Large intestine (tissue), 12 donors: ENCODE measurements at places on chromosomes 11 and 22.
A peak's percentile ranks its signal among the peaks of the same experiment; 100 is the strongest.

DNA sequence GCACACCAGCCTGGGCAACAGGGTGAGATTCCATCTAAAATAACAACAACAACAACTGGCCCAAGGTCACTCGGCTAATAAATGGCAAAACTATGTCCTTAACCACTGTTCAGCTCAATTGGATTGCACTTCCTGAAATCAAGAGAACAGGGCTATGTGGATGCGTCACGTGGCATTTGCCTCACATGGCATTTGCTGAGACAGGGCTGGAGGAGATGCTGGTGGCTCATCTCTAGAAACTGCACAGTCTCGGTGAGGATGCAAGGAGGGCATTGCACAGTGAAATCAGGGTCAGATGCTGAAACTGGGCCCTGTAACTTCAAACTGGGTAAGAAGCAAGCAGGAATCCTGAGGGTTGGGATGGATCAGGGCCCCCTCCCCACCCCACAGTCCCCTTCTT lies 171.9 kb downstream of the BUD13 start:
- no peak for DNase-seq

GRCh38 chr22:36355362-36355761 lies 32.4 kb downstream of the MYH9 start:
- DNase-seq: no peak

DNA sequence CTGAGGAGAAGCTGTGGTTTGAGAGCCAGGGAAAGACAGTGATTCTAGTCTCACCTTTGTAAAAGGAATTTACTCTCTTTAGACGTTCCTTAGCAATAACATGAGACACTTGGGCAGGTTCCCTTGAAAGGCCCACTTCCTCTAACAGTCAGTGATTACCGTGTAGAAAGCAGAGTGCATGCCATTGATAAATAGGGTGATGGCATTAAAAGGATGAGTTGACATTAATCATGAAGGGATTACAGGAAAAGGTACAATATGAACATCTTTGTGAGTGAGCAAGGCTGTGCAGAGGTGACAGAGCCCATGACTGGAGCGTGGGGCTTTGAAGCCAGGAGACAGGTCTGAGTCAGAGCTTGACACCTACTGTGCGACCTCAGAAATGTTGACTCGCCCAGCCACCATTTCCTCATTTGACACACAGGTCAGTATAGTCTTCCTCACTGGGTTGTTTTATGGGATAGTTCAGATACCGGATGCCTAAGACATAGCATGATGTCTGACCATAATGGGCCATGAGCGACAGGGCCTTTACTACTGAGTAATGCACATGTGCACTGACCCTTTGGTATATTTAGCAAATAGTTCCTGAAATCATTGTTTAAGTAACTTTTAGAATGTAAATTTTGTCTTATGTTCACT lies 341.7 kb upstream of the MTNR1B start:
- no peak for DNase-seq

DNA sequence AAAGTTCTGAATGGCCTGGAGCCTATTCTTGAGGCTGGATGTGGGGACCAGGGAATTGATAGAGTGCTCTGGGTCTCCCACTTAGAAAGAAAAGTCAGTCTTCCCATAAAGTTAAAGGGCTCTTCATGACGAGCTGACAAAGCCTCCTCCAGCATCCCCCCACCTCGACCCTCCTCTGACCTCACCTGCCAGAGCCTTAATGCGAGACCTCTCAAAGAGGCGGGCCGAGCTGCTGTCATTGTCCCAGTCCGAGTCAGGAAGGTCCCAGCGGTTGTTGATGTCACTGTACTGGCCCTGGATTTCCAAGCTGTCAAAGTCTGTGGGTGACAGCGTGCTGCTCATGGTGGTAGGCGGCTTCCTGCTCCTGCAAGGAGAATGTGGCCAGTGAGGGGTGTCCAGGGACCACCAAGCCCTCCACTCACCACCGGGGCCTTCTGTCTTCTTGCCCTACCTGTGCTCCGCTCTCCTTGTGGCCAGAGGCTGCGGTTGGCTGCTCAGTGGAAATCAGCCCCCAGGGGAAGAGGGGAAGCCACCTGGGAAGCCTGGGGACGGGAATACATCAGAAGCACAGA lies 8.0 kb downstream of the SPTBN2 start:
- no peak for DNase-seq

GRCh38 chr11:128394431-128395089 lies 192.8 kb downstream of the ETS1 start:
- DNase-seq: no peak

DNA sequence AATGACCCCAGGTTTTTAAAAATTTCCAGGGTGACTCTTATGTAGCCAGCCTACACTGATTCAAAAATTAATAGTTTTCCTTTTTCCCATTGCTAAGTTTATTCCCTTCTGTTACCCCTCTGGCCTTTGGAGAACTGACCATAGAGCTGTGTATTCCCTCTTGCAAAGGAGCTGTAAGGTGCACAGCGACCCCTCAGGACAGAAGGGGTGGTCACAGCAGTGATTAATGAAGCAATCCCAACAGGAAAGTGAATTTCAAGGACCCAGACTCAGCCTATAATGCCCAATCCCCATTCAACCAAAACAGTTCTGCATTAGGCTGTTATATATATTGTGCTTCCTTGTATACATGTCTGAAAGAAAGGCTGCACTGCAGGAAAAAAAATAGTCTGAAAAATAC lies 147.1 kb downstream of the WT1 start:
- DNase-seq: no peak

- peak; percentile 48 for DNase-seq
Measured at GRCh38 chr11:119743006-119743405, 14.0 kb upstream of the NECTIN1 start.

GRCh38 chr11:33214767-33215166 lies 42.4 kb upstream of the HIPK3 start:
- no peak for DNase-seq

DNA sequence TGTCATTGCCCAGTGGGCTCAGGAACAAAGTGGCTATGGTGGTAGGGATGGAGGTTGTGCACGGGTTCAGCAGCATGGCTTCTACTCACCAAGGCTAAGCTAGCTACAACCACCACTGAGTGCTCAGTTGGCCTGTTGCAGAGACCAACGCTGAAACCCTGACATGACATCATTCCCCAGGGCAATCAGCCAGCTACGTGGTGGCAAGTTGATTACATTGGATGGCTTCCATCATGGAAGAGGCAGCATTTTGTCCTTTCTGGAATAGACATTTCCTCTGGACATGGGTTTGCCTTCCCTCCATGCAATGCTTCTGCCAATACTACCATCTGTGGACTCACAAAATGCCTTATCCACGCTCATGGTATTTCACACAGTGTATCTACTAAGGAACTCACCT lies 634.3 kb downstream of the OPCML start:
- no peak for DNase-seq

- peak; percentile 64 for DNase-seq
Measured at GRCh38 chr22:43385770-43386641, 25.8 kb upstream of the MPPED1 start.

- no peak for DNase-seq
Measured at GRCh38 chr11:43573873-43574272, 106.7 kb upstream of the HSD17B12 start.

GRCh38 chr22:48738204-48738980 lies 1089.3 kb downstream of the BRD1 start:
- DNase-seq: no peak

GRCh38 chr22:42074132-42074811 lies at the start of gene PHETA2:
Gene PHETA2, plus strand, starts transcription at chr22:42074248. Its CDS starts 3,046 bp downstream, at chr22:42077294.
- no peak for DNase-seq

DNA sequence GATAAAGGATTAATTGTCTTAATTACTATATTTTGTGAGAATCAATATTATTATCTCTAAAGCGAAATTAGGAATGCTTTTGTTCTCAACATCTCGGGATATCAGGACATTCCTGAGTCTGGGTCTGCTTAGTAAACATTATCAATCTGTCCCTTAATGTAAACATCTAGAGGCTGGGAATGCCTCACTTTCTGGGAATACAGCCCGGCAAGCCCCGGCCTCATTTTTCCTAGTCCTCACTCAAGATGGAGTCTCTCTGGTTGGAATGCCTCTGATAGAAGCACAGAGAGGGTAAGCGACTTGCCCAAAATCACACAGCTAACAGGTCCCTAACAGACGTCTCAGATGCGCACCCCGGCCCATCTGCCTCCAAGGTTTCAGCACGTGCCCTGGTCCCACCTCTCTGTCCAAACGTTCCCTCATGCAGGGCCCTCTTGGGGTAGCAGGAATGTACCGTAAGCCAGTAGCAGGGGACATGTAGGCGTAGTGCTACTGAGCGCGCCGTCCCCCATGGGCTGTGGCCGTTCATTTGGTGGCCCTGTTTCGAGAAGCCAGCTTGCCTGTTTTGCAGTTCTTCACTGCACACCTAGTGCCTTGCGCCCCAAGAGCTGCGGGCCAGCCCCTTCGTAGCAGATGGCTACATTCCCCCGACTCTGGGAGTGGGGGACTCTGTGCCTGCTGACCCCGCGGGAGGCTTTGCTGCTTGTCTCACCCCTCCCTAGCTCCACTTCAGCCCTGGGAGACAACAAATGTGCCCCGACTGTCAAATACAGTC lies 62.2 kb upstream of the FADD start:
- peak; percentile 5 for DNase-seq

DNA sequence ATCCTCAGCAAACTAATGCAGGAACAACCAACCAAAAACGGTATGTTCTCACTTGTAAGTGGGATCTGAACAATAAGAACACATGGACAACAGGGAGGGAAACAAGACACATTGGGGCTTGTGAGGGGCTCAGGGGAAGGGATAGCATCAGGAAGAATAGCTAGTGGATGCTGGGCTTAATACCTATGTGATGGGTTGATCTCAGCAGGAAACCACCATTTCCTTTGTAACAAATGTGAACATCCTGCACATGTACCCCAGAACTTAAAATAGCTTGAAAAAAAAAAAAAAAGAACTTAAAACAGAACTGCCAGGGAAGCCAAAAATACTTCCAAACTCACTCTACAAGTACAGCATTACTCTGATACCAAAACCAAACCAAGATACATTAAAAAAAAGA lies 33.8 kb downstream of the CASP4 start:
- no peak for DNase-seq

DNA sequence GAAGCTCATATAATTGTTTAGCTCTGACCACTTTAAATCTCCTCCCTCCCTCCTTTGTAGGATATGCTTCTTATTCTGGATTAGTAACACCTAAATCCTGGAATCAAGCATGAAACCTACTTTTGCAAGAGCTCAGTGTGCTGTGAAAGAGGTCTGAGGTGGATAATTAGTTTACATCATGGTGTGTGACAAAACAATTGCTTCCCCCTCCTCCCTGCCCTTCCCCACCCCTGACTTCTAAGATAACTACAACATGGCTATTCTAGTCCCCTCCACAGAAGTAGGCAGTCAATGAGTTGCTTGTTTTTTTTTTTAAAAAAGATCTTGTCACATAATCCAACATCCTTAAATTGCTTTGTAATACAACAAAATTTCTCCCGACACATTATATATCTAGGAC lies 314.0 kb downstream of the CADM1 start:
- no peak for DNase-seq

DNA sequence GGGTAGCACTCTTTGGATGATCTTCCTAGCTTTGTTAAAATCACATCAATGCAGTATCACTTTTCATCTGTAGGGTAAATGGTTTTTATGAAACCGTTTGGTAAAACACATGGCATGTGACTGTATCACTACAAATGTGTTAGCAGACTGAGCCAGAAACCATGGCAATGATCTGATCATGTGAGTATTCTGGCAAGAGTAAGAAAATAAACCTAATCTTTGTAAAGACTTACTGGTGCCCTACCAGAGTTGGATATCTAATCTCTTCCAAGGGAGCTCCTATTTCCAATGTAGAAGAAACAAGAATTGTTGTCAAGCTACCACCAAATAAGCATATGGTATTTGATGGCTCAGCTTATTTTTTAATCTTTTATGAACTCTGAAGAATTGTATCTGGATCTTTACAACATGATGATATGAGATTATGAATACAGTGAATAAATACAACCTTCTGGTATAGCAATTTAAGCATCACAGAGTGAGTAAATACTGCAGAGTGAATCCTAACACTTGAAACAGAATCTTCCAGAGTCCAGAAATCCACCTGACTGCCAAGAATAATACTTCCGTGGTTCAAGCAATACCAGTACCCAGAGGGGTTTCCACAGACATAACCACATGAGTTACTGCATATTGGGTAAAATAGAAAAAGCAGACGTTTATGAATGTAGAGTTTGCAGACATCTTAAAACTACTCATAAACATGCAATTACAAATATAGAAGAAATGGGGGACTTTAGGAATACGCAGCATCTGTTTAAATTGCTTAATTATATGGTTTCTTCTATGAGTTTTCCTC lies 238.8 kb downstream of the TTC28 start:
- peak; percentile 24 for DNase-seq

DNA sequence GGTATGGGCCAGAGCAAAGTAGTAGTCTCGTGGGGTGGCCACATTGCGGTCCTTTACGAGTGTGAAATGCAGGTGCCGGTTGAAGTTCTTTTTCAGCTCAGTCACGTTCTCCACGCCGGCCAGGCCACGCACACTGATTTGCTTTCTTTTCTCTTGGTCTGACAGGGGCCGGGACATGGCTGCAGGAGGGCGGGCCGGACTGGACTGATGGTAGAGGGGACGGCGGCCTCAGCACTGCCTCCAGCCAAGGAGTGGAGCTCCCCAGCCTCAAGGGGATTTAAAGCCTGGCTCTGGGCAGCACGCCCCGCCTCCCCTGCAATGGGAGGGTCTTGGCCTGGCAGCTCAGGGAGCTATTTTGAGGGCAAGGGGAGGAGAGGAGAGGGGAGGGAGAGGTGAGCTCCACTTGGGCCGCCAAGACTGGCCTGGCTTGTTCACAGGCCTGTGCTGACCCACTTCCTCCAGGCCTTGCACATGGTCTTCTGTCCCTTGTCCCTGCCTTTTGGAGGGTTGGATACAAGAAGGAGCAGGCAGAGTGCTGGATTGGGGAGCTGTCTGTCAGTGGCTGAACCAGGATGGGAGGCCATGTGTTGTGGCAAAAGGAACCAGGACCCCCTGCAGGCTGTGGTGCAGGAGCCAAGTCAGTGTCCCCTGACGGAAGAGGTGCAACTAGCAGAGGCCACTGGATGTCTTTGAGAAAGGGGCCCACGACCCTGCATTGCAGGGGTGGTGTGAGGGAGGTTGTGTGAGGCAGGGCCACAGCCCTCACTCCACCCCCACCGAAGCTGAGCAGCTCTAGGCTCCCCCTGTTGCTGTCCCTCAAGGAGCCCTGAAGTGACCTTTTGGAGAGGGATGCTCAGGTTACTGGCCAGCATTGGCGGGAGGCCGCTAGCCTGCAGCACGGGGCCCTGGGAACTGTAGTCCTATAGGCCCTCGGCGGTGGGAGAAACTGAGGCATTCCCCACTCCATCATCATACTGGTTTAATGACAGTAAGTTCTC lies at the start of gene PYGM:
Gene PYGM, minus strand, starts transcription at position 253 of the 998 bp plus-strand sequence. Its CDS starts 76 bp downstream, at position 177.
- peak; percentile 39 for DNase-seq

- peak; percentile 66 for DNase-seq
Measured at GRCh38 chr11:118171269-118172062, 5.0 kb downstream of the SCN2B start.
